ENCODE measurements at places on chromosomes 2 and 18.

GRCh38 chr2:65435625-65436168 lies 3.3 kb upstream of the SPRED2 start:
- peak; percentile 93 for DNase-seq

- DNase-seq: peak; percentile 63
Measured at GRCh38 chr2:42810971-42811811, 18.8 kb upstream of the HAAO start.

GRCh38 chr18:44568986-44569385 lies 111.7 kb upstream of the SETBP1 start:
- DNase-seq: no peak

DNA sequence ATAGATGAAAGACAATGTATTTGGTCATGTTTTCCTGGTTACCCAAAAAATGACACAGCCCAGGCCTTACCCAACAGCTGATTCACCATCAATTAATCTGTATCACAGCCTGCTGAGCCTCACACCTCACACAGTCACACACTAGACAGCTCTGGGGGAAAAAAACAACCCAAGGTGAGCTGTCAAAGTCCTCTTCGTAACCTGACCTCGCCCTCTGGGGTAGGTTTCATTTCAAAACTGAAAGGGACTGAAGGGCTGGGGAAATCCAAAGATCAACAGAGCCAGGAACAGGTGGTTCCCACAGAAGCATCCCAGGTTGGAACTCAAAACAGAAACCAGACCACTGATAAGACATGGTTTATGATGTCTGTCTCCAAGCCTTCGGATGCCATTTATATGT lies 18.2 kb upstream of the PCBP1 start:
- DNase-seq: no peak

DNA sequence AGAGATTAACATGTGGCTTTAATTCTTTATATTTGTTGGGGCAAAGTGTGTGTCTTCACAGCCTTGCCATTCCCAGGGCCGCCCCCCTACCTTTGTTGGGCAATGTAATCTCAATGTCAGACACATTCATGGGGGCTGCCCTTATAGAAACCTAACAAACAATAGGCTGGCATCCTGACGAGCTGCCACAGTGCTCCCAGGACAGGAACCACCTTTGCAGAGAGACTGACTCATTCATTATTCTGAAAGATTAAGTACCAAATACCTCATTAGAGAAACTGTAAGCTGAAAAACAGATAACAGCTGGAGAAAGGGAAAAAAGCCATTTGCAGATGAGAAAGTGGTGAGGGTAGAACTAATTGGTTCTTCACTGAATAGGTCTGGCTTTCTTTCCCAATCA lies 1587.5 kb upstream of the PIK3C3 start:
- DNase-seq: no peak

GRCh38 chr2:25072606-25073005 lies 30.7 kb downstream of the EFR3B start:
- DNase-seq: no peak

GRCh38 chr18:23875966-23876895 lies 138.3 kb upstream of the TTC39C start:
- no peak for DNase-seq

DNA sequence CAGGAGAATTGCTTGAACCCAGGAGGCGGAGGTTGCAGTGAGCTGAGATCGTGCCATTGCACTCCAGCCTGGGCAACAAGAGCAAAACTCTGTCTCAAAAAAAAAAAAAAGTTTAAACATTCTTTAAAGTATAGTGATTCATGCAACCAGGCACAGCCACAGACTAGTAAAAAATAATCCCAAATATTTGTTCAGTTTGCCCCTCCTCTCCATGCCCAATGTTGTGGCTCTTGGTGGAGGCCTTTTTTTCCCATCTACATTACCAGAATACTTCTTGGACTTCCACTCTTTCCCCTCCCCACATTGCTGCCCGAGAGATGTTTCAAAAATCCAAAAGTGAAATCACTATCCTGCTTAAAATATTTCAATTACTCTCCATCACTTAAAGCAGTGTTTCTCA lies 5.1 kb upstream of the MALT1 start:
- no peak for DNase-seq

DNA sequence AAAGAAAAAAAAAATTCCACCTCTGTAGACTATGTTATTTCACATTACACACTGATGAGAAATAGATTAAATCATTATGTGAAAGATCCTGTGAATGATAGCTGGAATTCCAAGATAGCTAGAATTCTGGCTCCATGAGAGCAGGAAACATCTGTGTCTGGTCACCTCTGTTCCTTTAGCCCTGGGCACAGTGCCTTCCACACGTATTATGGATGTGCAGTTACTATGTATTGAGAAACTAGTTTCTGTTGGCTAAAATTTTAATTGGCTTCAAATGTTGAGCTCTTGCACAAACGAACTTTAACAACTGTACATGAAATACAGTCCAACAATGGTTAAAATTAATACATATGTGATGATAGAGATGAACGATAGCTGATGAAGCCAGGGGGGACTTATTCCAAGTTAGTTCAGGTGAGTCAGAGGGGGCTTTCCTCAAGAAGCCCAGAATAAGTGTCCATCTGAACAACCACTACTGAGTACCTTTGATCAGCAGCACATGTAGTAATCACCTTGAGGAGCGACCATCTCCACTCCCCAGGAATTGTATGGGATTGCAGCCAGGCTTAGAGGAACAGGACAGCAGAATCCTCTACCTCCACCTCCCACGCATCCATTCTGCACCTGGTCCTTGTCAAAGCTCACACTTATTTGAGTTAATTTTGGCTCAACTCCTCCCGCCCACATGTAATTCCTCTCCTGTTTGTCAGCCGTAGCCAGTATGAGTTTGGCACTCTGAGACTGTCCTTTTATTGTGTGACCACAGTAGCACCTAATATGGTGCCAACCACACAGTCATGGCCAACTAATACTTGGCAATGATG lies 68.6 kb downstream of the NABP1 start:
- DNase-seq: no peak

GRCh38 chr2:479490-480176 lies 191.7 kb upstream of the ALKAL2 start:
- no peak for DNase-seq

- DNase-seq: no peak
Measured at GRCh38 chr2:121075641-121076497, 209.1 kb downstream of the TFCP2L1 start.

DNA sequence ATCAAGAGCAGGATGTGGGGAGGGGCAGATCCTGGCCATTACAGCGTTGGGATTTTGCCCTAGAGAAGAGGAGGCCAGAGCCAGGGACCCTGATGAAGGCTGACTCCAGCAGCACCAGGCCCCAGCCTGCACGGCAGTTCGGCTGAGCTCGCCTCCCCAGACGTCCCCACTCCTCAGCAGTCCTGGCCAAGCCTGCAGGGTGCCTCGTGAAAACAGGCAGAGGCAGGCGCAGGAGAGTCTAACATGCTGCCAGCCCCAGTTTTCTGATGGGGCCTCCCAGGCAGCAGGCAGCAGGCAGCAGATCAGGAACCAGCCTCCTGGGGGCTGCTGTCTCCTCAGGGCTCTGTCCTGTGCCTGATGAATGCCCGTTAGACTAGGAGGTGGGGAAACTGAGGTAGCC lies 19.7 kb upstream of the GLI2 start:
- no peak for DNase-seq

DNA sequence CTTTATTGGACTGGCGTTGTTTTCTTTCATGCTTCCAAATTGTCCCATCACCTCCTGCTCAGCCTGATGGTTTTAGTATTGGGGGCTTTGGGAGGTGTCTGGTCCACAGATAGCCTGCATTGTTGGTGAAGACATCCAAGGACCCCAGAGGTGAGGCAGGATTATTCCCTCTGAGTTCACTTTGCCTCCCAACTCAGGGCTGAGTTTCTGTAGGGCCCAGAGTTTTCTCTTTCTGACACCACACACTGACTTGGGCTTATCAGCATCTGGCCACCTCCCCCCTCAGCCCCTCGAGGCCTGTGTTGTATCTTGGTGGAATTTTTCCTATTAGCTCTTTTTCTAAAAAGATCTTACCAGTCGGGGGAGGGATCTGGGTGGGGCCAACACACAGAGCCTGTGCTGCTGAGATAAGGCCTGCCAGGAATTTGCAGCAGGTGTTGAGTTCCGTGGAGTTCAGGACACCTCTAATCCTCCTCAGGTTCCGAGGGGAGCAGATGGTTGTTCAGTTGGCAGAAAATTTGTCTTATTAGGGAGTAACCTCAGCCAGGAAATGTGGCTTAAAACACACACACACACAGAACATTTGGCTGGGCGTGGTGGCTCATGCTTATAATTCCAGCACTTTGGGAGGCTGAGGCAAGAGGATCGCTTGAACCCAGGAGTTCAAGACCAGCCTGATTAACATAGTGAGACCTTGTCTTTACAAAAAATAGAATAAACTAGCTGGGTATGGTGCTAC lies 7.3 kb downstream of the EMILIN2 start:
- DNase-seq: no peak

- no peak for DNase-seq
Measured at GRCh38 chr18:25725501-25725900, 364.9 kb downstream of the SS18 start.

DNA sequence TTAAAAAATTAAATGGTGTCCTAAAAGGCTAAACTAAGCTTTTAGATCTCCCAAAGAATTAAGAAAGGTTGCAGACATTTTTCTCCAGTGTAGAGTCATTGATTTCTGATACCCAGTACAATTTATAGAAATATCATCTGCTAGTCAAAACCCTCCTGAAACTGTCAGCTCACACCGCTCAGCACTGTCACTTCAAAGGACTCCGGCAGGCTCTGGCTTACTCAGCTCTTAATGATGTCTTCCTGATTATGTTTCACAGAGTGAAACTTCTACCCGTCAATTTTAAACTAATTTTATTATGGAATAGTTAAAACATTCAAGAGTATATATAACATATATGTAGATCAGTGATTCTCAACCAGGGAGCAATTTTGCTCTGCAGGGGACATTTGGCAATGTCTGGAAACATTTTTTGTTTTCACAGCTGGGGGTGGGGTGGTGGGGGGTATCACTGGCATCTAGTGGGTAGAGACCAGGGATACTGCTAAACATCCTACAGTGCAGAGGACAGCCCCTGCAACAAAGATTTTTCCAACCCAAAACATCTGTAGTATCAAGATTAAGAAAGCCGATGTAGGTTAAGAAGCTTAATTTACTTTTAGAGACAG lies 31.6 kb downstream of the CDK15 start:
- DNase-seq: no peak

- no peak for DNase-seq
Measured at GRCh38 chr2:7375901-7376300, 458.7 kb downstream of the RNF144A start.

DNA sequence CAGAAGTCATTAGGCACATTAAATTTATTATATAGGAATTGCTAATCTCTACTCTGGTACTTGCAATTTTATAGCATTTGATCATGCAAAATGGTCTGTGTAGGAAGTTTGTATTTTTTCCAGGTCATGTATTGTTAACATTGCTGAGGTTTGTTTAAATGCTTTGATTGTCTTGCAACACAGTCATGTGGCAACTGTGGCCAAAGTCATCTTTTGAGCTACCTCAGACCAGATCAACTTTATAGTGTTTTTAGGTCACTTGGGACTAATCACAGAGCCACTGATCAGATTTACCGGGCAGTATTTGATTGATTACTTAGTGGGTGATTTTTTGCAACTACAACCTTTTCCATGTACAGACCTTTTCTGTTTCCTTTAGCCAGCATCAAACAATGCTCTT lies 3.7 kb downstream of the SERPINB5 start:
- DNase-seq: no peak

DNA sequence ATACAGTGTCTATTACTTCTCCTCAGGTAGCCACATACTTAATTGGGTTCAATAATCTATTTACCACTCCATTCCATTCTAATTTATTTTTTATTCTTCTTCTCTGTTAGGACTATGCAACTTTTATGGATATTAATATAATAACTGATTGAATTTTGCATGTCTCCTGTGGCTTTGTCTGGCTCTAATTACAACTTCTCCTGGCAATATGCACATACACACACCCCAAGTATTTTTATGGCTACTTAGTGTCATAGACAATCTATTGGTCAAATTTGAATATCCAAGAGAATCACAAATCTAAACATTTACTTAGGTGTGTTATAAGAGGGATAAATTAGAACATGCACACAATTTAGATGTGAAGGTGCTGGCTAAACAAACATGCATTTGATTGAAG lies 73.1 kb downstream of the BOD1L2 start:
- DNase-seq: no peak

- DNase-seq: no peak
Measured at GRCh38 chr2:5926871-5927512, 234.8 kb downstream of the SOX11 start.

- DNase-seq: no peak
Measured at GRCh38 chr18:62935994-62936393, 220.7 kb downstream of the PHLPP1 start.

DNA sequence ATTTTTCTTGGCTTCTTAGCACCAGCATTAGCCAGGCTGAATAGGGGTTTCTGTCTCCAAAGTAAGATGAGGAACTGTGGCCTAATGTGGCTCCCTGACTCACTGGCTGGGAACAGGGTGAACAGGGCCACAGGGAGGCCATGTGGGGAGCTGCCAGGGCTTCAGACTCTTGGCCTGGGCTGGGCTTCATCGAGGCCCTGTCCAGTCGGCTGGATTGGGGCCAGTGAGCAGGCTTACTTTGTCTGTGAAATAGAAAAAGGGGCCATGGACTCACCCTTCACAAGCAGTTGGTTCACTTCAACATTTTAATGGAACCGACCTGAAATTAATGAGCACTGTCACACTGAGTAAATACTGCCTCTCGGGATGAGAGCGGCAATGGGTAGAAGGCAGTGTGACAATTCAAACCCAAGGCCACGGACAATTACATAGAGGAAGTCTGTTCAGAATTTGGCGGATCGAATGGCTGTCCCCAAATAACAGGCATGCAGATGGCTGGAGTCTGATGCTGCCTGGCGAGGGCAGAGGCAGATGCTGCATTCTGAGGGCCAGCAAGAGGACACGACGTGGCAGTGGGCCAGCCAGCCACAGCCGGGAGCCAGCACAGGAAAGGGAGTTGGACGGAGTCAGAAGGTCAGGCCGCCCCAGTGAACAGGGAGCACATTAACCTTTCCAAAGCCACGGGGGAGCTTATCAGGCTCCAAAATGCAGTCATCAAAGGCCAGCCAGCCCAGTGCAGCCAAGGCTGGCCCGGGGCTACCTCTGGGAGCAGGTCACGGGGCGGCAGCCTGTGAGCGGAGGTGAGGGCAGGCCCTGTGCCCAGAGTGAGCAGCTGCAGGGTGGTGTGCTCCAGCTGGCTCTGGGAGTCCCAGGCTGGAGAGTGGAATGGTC lies 146.6 kb upstream of the REV1 start:
- DNase-seq: peak; percentile 82

DNA sequence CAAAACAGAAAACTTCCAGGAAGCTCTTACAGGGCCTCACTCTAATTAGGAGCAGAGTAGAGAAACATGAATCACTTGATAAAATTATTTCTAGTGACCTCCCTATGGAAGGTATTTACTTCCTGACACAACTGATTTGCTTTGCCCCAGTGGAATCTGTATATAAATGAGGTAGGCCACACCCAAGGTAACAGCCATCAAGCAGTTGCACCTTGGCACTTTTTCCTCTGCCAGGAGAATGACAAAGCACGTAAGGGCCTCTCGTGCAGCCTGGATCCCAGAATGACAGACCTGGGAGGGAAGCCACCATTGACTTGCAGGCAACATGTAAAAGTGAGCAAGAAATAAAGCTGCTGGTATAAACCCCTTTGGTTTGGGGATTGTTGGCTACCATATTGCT lies 620.0 kb upstream of the SLC39A10 start:
- DNase-seq: no peak

GRCh38 chr2:22882011-22882410 lies 503.0 kb upstream of the KLHL29 start:
- no peak for DNase-seq

- no peak for DNase-seq
Measured at GRCh38 chr2:241764275-241765241, 12.1 kb upstream of the GAL3ST2 start.

All from dorsolateral prefrontal cortex (tissue), 122 donors.